ENCODE measurements at places on chromosomes 4 and X.

DNA sequence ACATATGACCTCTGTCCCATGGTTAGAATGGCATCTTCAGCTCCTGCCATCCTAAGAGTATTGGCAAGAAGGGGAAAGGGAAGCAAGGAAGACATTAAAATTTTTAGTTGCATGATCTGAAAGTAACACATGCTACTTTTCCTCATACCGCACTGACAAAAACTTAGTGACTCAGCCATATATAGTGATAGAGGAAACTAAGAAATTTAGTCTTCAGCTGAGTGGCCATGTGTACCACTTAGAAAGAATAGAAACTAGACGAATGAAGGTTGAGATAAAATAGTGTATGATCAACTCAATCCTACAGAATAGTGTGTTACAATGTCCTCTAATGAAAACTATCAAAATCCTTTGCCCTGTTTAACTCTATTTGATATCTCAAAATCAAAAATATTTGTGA, 164.1 kb downstream of the PPP3CA start:
- DNase-seq: no peak

GRCh38 chrX:13022926-13023325, 21.5 kb downstream of the FAM9C start:
- DNase-seq: no peak

DNA sequence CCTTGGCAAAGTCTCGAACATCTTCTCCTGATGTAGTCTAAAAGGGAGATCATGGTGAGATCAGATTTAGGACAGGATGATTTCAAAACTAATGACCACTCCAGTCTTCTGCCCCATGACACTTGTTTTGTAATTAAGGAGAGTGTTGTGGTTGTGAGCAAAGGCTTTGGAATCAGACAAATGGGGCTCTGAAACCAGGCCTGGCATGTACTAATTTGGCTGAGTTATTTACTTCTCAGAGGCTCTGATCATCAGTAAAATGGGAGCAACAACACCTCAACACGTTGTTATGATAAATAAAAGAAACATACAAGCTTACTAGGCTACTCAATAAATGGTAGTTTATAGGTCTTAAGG, 106.9 kb upstream of the FTHL17 start:
- DNase-seq: no peak

DNA sequence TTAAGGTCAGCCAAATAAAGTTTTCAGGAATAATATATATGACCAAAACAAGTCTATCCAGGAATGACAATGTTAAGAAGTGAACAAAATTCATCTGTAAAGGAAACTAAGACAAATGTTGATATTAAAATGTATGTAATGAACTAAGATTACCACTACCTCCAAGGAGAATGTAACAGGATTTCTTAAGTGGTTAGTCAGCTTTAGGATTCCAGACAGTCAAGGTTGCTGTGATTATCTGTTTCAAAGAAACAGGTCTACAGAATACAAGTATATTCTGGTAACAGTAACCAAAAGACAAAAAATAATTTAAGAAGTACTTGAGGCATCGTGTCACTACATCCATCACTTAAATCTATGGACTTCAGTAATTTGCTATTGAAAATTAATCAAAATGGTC, 172.8 kb downstream of the SCFD2 start:
- no peak for DNase-seq

DNA sequence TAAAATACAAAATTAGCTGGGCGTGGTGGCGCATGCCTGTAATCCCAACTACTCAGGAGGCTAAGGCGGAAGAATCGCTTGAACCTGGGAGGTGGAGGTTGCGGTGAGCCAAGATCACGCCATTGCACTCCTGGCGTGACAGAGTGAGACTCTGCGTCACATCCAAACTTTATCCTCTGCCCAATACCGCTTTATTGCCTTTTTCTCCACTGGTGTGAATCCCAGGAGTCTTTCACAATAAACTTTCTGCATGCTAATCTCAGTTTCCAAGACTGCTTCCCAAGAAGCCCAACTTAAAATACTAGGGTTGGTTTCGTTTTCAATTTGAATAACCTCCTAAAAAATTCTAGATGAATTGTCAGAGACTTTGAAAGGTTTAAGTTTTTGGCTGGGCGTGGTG, 27.2 kb upstream of the DHX15 start:
- no peak for DNase-seq

GRCh38 chr4:156521631-156522030, 450.0 kb downstream of the PDGFC start:
- no peak for DNase-seq

GRCh38 chr4:26226629-26227376, 94.0 kb upstream of the RBPJ start:
- DNase-seq: no peak

DNA sequence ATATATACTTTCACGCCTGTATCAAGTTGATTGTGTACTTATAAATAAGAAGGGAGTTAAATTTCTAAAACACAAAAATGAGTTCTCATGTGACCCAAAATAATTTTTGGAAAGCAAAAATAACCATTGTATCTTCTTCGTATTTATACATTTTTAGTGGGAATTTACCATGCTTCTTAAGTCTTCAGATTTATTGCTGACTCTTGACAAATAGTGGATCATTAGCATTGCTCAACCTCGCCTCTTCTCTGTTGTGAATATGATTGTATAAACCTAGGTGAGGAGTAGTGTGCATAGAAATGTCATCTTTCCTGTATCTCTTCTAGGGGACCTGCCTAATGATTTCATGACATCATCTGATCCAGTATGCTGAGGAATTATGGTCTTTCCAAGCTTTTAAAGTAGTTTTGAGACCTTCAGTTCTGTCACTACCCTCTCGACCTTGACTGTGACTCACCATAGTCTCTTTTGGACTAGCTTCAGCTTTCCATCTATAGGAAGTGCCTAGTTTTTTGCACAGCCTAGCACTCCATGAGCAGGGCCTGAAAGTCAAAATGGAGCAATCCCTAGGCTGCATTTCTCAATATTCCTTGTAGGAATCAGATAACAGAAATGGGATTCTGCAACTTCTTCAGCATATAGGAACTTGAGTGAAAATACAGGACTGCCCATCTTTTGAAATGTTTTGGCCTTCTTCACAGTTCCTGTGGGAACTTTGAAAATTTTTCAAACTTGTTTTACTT, 157.6 kb downstream of the ARX start:
- no peak for DNase-seq

GRCh38 chrX:20433388-20433775, 166.7 kb upstream of the RPS6KA3 start:
- no peak for DNase-seq

DNA sequence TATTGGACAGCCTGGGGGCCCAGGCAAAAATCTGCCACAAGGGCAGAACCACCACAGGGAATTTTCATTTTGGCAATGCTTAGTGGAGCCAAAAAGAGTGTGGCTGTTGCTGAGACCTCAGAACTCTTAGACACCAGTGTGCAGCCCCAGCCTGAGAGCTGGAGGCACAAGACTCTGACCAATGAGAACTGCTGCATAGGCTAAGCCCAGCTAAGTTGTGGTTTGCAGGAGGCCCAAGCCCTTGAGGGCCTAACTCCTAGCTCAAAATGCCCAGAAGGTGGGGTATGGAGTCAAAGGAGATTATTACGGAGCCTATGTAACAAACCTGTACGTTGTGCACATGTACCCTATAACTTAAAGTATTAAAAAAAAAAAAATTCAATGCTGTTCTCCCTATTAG, 296.7 kb downstream of the TRAM1L1 start:
- DNase-seq: no peak

DNA sequence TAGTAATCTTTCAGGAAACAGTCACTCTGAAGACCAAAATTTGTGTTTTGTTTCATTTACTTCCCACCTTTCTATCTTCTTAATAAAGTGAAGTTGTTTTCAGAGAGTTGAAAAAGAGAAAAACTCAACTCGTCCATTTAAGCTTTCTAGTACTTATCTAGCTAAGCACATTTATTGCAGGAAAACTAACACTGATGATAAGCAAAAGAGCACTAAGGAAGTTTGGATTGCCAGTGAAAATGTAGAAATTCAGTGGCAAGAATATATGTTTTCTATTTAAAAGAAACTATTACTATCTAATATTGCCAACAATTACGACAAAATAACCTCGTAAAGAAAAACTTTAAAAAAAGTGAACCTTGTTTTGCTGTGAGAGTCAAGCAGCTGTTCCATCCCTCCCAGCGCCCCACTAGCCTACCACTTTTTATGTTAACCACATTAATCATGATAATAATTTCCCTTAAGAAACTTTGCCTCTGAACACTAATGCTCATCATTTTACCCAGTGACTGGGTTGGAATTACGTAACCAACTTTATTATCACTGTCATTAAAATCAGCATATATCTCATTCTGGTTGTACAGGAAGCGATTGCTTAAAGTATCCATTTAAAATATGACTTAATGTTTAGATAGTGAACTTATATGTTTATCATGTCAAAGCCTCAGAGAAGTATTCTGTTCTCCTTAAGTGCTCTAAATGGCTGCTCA, 24.8 kb downstream of the SPRY1 start:
- DNase-seq: no peak

DNA sequence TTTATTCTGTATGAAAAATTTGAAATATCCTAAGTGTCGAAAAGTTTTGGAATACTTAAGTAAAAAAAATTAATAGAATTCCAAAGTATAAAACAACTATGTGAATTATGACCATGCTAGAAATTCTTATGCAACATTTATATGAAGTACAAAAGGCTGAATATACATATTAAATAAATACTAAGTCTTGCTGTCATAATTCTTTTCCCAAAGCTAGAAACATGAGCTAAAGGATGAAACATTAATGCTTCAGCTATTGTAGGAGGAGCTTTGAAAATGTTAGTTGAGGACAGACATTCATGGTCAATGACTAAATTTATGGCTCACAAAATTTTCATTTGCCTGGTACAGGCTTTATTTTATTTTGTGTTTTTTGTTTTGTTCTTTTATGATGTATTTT, 207.3 kb downstream of the GABRB1 start:
- no peak for DNase-seq

- DNase-seq: no peak
Measured at GRCh38 chr4:94262163-94263016, 54.7 kb downstream of the SMARCAD1 start.

- no peak for DNase-seq
Measured at GRCh38 chr4:105652286-105652888, 56.1 kb downstream of the INTS12 start.

- DNase-seq: no peak
Measured at GRCh38 chr4:168409089-168409801, 71.0 kb downstream of the DDX60L start.

GRCh38 chr4:98518559-98519267, 139.7 kb downstream of the TSPAN5 start:
- DNase-seq: no peak

- no peak for DNase-seq
Measured at GRCh38 chr4:9938933-9939332, 82.4 kb downstream of the SLC2A9 start.

- DNase-seq: no peak
Measured at GRCh38 chr4:64814616-64815015, 405.4 kb upstream of the TECRL start.

DNA sequence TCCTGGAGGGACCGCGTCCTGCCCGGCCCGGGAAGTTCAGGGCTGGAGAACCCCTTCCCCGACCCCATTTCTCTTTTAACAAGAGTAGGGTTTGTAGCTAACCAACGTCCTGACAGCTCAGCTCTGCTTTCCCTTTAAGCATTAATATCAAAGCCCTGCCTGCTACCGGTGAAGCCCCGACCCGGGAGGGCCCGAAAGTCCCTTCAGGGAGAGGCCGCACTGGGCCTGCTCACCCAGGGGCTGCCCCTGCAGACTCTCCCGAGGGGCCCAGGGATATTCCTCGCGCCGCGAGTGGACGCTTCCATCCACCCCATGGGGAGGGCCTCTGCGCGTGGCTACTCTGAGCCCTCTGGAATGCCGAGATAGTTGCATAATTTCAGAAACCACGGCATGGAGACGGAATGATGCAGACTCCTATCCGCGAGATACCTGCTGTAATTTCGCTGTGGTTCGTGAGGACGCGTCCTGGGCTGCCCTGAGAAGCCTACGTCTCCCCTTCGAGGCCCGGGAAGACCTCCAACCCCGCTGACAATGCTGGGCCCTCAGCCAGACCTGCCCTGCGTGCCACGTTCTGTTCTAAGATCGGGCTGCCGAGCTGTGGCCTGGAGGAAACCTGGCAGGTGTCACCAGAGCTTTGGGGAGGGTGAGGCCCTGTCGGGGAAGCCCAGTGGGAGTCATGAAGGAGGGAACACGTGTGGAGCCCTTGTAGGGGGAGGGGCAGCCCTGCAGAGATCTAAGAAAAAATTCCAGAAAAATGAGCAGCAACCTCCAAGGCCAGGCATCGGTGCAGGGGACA, 999 bp upstream of the CTBP1 start:
- DNase-seq: peak; percentile 26

GRCh38 chr4:111991163-111991562, 154.1 kb upstream of the FAM241A start:
- no peak for DNase-seq
